IMR-90 (cell line): ENCODE measurements at places on chromosomes 12 and 14. TPM values are rescaled to one million over a fixed set of nuclear protein-coding genes. Genes with fewer than 3 reads are reported as not detected.

The GDF3 gene
- not detected in 2 replicates for total RNA-seq

The SRRM4 gene
- total RNA-seq, result not detected in 2 replicates

The TAS2R19 gene
- total RNA-seq, result 5.0 and 8.1 TPM in 2 replicates

The SDR9C7 gene
- total RNA-seq, result not detected in 2 replicates

The SLC11A2 gene
- total RNA-seq, result 45.3 and 48.3 TPM in 2 replicates

The TRHDE gene
- total RNA-seq, result 65.1 and 97.8 TPM in 2 replicates

The ADAM21 gene
- 0.28 and 0.36 TPM in 2 replicates for total RNA-seq

The ASCL1 gene
- total RNA-seq, result not detected in 2 replicates

The C12orf56 gene
- total RNA-seq, result not detected in 2 replicates

DNA sequence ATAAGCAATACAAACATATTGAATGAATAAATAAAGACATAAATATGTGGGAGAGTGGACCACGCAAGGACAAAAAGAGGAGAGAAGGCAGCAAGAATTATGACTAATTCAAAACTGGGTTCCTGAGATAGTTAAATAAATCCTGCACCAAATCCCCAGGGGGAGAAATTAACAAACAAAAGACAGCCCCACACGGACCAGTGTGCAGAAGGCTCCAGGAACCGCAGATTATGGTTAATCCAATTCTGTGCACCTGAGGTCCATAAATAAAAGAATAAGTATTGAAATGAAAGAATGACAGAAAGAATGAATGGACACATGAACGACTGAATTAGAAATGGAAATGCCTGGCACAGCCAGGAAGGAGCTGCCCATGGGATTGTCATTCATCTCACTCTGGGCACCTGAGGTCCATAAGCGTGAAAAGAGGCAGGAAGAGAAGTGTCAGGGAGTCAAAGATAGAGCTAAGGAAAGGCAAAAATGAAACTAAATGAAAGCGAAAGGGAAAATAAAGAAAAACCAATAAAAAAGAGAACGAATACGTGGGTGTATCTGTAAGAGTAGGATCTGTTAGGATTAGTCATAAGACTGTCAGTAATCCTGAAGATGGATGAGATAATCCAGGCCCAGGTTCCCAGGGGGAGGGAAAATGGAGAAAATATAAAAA lies 23.3 kb downstream of the MEG3 start:
- DNase-seq, result peak; percentile 36

DNA sequence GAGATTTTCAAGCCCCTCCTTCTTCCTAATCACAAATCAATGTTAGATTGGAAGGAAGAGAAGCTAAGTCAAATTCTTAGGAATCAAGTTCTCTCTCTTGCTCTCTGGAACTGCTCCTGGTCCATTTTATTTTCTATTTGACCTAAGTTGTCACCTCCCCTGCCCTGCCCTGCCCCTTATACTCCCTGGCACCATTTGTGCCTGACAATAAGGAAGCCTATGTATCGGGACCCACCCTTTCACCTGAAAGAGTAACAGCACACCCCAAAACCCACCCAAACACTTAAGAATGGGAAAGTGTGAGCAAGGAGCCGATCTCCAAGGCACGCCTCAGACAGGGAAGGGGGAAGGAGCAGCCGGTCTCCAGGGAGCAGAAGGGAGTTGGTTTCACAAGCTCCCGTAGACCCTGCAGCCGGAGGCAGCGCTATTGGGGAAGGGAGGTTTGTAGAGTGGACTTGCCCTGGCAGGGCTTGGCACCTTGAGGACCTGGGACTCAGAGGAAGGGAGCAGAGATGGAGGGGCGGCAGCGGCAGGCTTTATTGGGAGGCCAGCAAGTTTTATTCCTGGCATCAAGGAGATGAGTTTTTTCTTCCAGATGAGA lies 1.6 kb downstream of the LRRC74A start:
- no peak for DNase-seq

- DNase-seq, result no peak
Measured at GRCh38 chr12:4820971-4821370, 88.7 kb upstream of the KCNA1 start.

GRCh38 chr12:15155271-15155670 lies 65.9 kb downstream of the RERG start:
- no peak for DNase-seq

GRCh38 chr12:27504507-27504906 lies 19.5 kb upstream of the PPFIBP1 start:
- peak; percentile 19 for DNase-seq

- DNase-seq, result peak; percentile 97
Measured at GRCh38 chr12:2336409-2336829, 283.6 kb downstream of the CACNA1C start.

GRCh38 chr14:98208211-98208611 lies 1063.8 kb downstream of the BCL11B start:
- DNase-seq, result no peak

GRCh38 chr12:116159593-116160200 lies 117.8 kb downstream of the MED13L start:
- DNase-seq, result no peak

DNA sequence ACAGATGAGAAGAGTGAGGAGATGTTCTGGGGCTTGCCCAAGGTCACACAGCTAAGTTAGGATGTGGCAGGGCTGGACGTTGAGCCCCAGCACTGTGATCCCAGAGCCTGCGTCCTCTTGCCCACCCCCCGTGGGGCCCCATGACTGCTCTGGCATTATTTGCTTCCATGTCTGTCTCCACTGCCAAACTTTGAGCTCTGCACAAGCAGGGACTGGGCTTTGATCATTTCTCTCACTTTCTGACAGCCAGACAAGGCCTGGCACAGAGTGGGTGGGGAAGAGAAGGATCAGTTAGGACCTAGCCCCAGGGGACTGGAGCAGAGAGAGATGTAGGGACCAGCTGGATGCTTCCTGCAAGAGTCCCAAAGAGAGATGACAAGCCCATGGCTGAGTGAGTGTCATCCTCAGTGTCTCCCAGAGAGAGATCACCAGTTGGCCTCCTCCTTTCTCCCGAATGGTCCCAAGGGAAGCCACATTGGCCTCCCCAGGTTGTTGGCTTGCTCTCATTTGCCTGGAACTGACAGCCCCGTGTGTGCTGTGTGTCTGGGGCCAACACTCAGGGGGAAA lies 126.7 kb upstream of the PWP1 start:
- no peak for DNase-seq

DNA sequence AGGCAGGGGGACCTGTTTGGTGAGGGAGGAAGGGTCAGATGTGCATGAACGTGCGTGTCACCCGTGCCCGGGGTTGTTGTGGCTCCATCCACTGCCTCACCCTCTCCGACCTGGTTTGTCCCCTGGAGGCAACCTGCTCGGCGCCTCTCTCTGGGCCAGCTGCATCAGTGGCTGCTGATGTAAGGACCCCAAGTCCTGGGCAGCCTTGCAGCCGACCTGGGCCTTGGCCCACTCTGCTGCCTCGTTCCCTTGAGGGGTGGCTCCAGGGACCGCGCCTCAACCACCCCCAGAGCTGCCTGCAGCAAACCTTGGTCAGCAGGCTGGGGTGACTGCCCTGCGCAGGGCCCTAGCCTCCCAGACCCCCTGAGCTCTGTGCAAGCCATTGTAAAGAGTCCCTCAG lies 351.7 kb downstream of the TMEM121 start:
- no peak for DNase-seq

DNA sequence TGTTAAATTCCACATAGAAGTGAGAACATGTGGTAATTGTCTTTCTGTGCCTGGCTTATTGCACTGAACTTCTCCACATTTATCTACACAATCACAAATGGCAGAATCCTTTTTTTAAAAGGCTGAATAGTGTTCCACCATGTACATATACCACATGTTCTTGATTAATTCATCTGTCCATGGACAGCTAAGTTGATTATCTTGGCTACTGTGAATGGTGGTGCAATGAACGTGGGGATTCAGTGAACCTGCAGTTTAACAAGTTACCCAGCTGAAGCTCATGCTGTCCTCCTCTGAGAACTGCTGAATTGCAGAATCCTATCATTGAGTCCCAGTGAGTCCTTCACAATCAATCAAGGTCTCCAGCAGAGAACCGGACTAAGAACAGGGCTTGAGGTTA lies 74.9 kb downstream of the TBK1 start:
- no peak for DNase-seq

DNA sequence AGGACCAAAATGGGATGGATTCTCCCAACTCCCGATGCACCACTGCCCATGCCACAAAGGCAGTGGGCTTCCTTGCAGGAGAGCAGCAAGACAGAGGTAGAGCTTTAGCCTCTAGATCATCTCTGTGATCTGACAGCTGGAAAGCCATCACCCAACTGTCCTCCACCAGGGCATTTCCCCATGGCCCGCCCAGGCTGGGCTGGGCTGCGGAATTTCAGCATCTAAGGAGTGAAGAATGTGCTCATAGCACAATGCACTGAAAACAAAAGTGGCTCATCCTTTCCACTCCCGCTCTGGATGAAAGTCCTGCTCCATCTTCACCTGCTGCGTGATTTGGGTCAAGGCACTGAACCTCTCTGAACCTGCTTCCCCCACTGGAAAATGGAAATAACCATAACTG lies 5.6 kb downstream of the SYNE3 start:
- no peak for DNase-seq

GRCh38 chr12:47267571-47267970 lies 187.8 kb upstream of the AMIGO2 start:
- peak; percentile 26 for DNase-seq

GRCh38 chr14:103880348-103881267 lies 33.2 kb upstream of the PPP1R13B start:
- peak; percentile 51 for DNase-seq

- DNase-seq, result no peak
Measured at GRCh38 chr14:23702656-23703426, 66.7 kb downstream of the DHRS2 start.

- DNase-seq, result no peak
Measured at GRCh38 chr12:57388425-57388824, 42.4 kb downstream of the R3HDM2 start.

- DNase-seq, result no peak
Measured at GRCh38 chr14:105865904-105866840, 339.8 kb downstream of the TMEM121 start.

GRCh38 chr14:44854114-44854513 lies 107.6 kb downstream of the KLHL28 start:
- DNase-seq, result no peak

DNA sequence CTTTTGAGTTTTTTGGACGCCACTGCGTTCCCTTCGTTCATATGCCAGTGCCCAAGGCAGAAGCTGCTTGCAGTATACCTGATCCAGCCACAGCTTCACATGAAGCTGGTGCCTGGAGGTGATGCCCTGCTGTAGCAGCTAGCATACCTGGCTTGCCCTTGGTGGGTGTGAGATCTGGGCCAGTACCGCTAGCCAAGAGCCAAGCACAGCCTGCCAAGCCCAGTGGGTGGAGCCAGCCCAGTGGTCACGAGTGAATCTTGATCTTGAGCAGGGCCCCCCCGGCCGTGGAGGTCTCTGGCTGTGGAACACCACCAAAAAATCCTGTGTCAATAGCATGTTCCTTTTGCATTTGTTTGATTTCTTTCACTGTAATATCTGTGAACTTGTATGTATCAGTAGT lies 7.3 kb upstream of the M6PR start:
- no peak for DNase-seq
